Osteoblast (primary cell): ENCODE measurements at places on chromosomes 1 and 21.

GRCh38 chr1:226132728-226133503, 53.6 kb downstream of the ACBD3 start:
- DNase-seq = peak; percentile 76

GRCh38 chr1:150162862-150163706, 13.4 kb downstream of the PLEKHO1 start:
- DNase-seq = peak; percentile 98

DNA sequence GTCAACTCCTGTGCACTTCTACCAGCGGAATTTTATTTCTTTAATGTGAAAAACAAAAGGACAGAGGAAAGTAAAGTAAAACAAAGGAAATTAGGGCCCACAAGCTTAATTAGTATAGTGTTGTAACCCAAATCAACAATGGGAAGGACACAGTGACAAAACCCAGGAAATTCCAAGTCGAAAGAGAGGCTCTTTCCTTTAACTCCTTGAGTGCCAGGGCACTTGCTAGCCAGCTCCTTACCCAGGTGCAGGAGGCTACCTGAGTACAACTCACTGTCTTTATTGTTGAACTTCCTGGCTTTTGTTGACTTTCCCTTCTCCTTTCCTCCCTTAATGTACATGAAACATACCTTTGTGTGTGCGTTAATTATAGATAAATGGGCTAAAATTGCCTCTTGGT, 55.0 kb downstream of the PEX14 start:
- no peak for DNase-seq

DNA sequence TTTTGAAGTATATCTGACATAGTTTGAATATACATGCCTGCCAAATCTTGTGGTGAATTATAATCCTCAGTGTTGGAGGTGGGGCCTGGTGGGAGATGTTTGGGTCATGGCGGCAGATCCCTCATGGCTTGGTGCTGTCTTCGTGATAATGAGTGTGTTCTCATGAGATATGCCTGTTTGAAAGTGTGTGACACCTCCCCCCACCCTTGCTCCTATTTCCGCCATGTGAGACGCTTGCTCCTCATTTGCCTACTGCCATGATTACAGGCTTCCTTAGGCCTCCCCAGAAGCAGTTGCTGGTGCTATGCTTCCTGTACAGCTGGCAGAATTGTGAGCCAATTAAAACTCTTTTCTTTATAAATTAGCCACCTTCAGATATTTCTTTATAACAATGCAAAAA, 436.6 kb upstream of the BEND5 start:
- DNase-seq = no peak

DNA sequence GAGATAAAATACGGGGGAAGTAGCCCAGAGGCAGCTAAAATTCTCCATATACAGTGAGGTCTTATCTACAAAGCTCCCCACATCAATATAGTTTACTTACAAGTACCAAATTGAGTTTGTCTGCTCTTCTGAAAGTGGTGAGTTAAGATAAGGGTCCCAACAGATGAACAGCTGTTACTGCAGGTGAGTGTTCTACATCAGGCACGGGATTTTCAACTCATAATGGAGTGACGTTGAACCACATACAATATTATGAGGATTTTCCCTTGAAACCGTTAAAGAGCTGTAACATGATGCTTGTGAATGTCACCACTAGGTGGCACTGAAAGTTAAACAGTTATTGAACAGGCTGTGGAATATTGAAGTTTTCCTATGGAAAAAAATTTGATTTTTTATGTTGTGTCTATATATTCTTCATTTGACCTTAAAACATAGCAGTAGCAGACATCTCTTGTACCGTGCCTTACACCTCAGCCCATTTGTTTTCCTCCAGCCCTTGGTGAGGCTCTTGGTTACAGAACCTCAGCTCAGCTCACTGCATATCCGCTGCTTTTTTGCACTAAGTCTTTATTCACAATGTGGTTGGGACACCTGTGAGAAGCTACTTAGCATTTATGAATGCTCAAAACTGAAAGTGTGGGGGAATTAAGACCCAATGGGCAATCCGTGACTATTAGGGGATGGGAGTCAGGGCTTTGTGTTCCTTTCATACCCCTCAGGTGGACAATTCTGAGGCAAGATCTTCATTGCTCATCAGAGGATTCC, 23.2 kb downstream of the CD1D start:
- DNase-seq = peak; percentile 62

- DNase-seq = no peak
Observed at GRCh38 chr1:194026422-194026821, 840.0 kb upstream of the B3GALT2 start.

- DNase-seq = no peak
Observed at GRCh38 chr1:209455661-209456358, 127.7 kb upstream of the CAMK1G start.
